ENCODE measurements at places on chromosomes 5 and 9.

DNA sequence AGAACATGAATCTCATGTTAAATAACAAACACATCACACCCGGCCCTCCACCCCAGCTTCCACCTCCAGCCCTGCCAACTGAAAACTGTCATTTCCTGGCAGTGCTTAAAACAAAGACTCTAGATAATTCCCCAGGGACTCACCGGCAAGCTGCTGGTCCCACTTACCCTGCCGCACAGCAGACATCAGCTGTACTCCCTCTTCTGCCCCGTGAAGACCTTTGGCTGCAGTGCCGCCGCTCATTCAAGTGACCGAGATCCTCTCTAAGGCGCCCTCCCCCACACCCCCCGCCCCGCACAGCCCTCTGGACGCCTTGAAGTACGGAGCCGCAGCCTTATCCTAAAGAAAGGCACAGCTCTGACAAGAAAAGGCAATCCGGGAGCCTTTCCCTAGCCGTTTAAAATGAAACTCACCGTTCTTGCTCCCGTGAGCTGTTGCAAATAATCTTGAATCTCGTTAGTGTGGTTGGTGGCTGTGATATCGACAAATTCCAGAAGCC lies 434 bp downstream of the GLRX start:
- DNase-seq: peak; percentile 36

DNA sequence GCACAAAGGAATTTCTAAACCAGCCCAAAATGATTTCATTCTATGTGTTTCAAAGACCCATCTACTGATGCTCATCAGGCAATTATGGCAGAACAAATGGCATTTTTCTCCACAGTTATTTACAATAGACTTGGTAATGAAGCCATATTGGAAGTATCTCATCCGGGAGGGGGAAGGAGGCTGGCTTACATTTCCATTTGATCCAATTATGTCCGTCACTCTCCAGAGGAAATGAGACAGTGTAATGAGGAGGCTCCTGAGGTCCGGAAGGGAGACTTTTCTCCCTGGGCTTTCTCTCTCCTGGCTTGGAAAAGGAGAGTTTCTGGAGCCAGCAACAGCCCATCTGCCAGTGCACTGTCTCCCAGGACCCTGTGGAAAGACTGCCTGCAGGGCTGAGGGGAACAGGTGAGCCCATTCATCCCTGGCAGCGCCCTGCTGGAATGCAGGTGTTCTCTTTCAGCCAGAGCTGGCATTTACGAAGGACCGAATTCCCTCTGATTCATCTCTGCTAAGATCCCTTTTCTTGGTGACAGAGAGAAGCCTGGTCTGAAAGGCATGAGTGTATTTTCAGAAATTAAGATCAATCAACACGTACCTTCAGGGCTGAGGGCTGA lies 54.9 kb upstream of the SAP30L start:
- DNase-seq: no peak

- DNase-seq: no peak
These were observed 198.9 kb downstream of the FANCC start for GRCh38 chr9:95118596-95118995.

- no peak for DNase-seq
These were observed 24.9 kb downstream of the VAV2 start for GRCh38 chr9:133967024-133967741.

DNA sequence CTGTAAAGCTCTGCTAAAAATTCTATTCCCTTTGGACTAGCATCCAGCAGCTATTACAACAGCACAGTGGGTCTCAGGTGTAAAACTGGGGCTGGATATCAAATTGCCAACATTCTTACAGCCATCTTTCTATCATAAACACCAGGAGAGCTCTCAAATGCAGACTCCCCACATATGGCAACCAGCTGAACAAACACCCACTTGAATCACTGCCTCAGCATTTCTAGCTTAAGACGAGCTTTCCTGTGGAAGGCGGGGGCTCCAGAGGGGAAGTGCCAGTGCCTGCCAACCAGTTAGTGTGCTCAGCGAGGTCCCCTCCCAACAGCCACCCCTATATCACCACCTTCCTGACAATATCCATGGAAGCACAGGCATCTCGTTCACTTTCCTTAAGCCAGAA lies 62.2 kb downstream of the IPPK start:
- peak; percentile 17 for DNase-seq
